Motor neuron (in vitro differentiated cells): ENCODE measurements at places on chromosomes 5 and 9. TPM values are rescaled to one million over a fixed set of nuclear protein-coding genes. Genes with fewer than 3 reads are reported as not detected.
A peak's percentile ranks its signal among the peaks of the same experiment; 100 is the strongest.

GRCh38 chr5:154365823-154366222, 80.0 kb upstream of the SAP30L start:
- no peak for ATAC-seq

GRCh38 chr5:131745703-131746102, 51.1 kb downstream of the FNIP1 start:
- ATAC-seq: no peak

The LCN15 gene
- total RNA-seq: not detected in 2 replicates

- no peak for ATAC-seq
Observed at GRCh38 chr9:82115900-82116299, 127.3 kb downstream of the SPATA31D1 start.

GRCh38 chr9:132673355-132673754, 3.1 kb downstream of the GTF3C4 start:
- no peak for ATAC-seq

DNA sequence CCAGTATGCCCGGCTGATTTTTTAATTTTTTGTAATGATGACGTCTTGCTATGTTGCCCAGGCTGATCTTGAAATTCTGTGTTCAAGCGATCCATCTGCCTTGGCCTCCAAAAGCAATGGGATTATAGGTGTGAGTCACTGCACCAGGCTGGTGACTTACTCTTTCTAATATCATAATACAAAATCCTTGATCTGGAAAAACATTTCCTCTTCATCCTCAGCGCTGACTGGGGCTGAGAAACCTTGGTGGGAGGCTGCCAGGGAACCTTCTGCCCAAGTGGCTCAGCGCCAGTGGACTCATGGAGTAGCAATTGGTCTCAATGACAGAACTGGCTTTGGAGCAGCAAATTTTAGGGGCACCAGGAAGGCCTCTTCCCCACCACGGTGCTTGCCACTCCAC, 17.5 kb upstream of the SEMA4D start:
- no peak for ATAC-seq

DNA sequence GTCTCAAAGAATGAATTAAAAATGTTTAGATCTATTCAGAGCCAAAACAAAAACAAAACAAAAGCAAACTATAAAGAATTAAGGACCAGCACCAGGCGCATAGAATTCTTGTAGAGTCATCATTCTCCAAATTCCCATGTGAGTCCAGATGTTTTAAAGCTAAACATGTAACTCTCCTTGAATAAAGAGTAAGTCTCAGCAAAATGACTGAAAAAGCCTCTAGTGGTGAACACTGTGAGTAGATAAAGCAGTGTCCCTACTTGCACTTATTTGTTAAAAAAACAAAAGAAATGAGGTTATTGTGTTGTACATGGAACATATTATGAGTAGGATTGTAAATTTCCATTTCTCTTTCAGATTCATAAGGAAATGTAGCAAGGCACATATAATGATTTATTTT, 44.0 kb downstream of the NNT start:
- ATAC-seq: peak; percentile 48

The SCGB3A2 gene
- total RNA-seq: not detected in 2 replicates

The ARHGEF28 gene
- 0.52 and 2.1 TPM in 2 replicates for total RNA-seq

DNA sequence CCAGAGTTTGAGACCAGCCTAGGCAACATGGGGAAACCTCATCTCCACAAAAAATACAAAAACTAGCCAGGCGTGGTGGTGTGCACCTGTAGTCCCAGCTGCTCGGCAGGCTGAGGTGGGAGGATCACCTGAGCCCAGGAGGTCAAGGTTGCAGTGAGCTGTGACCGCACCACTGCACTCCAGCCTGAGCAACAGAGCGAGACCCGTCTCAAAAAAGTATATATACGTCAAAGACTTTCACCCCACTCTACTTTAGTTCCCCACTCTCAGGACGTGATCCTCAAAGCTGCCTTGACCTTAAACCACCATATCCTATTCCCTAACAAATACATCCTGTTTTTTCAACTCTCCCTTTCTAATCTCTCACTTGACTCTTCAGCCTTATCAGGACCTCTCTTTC, 41.0 kb downstream of the PCDHGC5 start:
- no peak for ATAC-seq

- ATAC-seq: peak; percentile 55
Observed at GRCh38 chr5:62306323-62306895, 403 bp downstream of the KIF2A start.

DNA sequence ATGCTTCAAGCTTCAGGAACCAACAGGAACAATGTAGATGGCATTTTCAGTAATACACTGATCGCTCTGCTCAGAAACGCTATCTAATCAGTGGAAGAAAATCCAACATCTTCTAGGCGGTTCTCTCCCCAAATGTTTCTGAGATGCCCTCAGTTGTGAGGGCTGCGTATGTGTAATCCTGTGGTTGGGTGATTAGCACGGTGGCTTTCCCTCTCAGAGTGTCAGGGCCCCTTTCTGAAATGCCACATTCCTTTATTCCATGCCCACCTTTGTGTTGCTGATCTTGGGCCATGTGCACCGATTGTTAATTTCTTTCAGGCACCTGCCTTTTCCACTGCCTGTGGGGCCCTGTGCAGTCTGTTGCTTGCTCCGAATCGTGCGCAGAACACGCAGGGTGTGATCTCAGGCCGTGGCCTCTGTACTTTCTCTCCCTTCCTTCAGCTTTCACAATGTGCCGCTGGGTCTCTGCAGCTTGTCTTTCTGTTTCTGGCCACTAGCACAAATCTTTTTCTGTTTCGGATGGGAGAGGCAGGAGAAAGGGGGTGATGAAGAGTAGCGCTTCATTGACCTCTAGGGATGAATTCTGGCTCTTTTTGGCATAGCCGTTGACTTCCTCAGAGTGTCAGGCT, 324.0 kb downstream of the PARP8 start:
- ATAC-seq: no peak

DNA sequence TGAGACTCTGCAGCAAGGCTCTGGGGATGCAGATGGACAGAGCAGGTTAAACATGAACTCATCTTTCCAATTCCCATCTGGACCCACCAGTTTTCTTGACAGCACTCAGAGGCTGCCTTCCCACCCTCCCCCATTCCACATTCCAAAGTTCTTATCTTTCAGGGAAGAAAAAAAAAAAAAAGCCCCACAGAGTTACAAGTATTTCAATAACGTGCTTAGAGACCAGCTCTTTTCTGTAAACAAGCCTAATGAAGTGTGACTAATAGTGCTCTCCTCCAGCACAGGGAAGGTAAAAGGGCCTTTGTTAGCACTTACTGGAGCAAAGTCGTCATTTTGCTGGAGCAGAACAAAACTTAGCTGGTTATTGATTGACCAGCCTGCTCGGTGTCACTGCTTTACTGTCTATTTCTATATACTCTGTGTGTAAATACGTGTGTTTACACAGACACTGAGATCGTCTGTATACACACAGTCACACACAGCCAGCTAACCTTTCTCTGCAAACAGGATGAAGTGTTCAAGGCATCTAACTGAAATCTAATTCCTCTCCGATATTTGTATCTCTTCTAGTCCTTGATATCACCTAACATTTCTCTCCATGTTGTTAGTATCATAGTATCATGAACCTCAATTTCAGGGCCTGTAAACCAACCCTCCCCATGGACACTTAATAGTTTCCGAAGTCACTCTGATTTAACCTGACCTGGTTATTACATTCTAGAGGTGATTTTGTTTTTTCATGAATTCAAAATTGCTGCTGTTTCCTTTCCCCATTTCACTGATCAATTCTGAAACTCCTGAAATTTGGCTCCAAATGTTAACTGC, 84.9 kb downstream of the ZNF608 start:
- ATAC-seq: peak; percentile 10

The IFNE gene
- 1.2 and 1.5 TPM in 2 replicates for total RNA-seq

DNA sequence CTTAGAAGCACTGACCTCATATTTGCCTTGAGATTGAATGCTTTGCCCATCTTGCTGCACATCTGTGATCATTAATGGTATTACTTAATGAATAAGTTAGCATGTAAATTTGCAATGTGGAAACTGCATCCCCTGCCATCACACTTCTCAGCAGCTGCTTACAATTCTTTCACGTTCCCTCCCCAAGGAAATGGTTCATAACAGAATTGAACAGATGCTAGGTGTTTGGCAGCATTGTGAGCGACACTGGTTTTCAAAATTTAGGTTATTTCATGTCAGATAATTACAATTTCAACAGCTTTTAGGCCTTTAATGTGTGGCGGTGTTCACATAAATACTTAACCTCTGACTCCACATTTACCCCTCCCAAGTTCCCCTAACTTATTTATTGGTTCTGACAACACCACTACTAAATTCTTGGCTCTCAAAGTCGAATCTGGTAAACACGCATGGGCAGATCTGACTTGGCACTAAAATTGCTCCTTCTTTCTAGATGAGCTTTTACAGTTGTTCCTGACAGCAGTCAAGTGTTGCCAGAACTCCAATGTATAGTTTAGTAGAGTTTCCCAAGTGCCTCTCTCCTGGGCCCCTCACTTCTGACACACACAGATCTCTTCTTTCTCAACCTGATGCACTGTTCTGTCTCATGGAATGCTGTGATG, 46.8 kb downstream of the SLC1A3 start:
- no peak for ATAC-seq

The RGS7BP gene
- total RNA-seq: 9.5 and 10.8 TPM in 2 replicates

DNA sequence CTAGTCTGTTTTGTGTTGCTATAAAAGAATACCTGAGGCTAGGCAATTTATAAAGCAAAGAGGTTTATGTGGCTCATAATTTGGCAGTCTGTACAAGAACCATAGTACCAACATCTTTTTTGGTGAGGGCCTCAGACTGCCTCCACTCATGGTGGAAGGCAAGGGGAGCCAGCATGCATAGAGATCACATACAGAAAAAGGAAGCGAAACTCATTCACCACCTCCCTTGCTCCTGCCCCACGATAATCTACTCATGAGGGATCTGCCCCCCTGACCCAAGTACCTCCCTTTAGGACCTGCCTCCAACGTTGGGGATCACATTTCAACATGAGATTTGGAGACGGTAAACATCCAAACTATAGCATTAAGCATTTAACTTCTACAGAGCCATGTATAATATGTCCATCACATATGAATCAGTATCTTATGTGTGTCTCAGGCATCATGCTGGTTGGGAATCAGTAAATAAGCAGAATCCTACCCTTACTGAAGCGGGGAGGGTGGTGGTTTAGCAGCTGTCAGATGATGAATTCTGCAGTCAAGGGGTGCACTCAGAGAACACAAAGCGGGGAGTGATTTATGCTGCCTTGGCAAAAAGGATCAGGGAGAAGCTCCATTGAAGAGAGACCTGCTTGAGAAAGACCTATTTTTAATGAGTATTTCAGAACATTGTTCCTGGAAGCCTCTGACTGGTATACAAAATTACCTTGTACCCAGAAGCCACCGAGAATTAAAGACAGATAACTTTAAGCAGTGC, 34.8 kb downstream of the HMGXB3 start:
- ATAC-seq: no peak

The PCDHGA2 gene
- 0.17 and 0.32 TPM in 2 replicates for total RNA-seq

DNA sequence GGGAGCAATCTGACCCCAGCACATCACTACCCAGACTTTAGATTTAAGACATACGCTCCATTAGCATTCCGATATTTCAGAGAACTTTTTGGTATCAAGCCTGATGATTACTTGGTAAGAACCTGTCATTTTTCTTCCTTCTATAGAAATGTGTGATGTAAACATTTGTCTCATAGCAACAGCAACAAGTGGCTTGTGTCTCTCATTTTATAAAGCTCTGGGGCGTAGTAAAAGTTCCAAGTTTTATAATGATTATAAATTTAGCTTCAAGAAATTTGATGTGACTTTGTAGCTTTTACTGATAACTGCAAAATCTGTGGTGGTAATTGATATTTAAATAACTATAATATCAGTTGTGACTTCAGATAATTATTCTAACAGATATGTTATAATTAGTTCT, 137.2 kb downstream of the PRKACG start:
- ATAC-seq: no peak
